ENCODE measurements at places on chromosomes 1 and 21.

- no peak for DNase-seq
Measured at GRCh38 chr1:170729225-170730002, 65.5 kb downstream of the PRRX1 start.

- no peak for DNase-seq
Measured at GRCh38 chr1:1211541-1212441, 2.2 kb downstream of the TNFRSF4 start.

DNA sequence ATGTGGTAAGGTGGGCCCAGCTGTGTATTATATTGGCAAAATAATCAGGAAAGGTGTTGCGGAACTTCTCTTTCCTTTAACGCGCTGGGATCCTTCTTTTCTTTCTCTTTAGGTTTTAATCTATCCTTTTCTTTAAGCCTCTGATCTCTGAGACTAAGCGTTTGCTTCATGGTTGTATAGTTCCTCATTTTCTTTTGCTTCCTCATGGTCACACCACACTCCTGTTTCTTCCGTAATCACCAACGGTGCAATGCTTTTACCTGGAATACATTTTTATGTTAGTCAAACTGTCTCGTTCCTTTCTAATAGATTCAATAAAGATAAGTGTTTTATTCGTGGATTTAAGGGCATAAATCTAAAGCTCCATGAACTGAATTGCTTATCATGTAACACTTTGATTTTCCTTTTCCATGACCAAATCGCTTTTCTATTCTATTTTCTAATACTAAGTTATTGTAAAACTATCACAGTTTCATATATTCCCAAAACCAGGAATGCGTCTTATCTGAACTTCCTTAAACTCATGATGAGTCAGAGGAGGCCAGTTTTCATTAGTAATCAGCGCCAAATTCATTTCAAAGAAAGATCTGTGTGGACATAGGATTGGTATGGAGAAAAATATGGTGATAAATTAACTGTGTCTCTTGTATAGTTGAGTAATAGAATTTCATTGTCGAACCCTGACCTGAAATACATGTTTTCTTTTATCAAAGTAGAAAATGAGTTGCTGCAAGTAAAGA is 12.2 kb downstream of the SDCCAG8 start:
- peak; percentile 73 for DNase-seq

DNA sequence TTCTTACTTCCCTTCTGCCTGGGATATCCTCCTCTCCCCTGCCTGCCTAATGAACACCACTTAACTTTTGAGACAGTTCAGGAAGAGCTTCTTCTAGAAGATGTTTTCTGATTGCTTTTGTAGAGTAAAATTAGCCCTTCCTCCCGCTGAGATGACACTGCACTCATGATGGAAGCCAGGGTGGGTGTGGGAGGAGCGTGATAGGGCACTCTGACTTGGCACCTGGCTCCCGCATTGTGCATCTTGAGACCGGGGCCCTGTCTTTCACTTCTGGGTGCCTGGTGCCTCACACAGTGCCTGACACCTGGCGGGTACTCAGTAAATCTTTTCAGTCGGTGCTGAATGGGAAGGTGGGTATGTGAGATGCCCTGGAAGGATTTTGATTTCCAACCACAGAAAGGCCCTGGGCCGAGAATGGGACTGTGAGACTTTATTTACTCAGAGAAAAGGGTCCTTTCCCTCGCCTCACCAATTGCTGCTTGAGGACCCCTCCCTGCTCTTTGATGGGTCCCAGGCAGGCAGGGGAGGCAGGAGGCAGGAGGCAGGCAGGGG is 6.8 kb downstream of the THEM5 start:
- DNase-seq: no peak

GRCh38 chr1:67662884-67663283 is 22.1 kb upstream of the GADD45A start:
- no peak for DNase-seq

DNA sequence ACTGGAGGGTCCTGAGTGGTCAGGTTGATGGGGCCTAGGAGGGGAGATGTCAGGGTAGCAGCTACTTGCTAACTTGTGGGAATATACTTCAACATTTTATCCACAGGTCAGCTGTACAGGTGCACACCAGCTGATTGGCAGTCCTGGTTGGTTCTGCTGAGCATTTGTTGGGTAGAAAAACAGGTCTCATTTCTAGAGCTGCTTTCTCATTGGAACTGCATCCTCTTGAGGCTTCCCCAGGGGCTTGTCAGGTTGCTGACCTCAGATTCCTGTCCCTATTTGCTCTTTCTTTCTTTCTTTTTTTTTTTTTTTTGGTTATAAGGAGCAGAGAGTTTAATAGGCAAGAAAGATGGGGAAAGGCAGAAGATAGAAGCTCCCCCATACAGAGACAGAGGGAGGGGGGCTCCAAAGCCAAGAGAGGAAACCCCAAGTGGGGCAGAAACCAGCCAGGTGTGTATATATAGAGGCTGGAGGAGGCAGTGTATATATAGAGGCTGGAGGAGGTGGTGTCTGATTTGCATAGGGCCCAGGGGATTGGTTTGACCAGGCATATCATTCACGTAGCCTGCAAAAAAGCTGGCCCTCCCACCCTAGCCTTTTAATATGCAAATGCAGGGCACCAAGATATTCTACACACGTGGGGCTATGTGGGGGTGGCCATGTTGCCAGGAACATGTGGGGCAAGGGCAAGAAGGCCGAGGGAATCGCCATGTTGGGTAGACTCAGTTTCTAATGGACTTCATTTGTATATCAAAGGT is 57.3 kb upstream of the STUM start:
- peak; percentile 18 for DNase-seq

DNA sequence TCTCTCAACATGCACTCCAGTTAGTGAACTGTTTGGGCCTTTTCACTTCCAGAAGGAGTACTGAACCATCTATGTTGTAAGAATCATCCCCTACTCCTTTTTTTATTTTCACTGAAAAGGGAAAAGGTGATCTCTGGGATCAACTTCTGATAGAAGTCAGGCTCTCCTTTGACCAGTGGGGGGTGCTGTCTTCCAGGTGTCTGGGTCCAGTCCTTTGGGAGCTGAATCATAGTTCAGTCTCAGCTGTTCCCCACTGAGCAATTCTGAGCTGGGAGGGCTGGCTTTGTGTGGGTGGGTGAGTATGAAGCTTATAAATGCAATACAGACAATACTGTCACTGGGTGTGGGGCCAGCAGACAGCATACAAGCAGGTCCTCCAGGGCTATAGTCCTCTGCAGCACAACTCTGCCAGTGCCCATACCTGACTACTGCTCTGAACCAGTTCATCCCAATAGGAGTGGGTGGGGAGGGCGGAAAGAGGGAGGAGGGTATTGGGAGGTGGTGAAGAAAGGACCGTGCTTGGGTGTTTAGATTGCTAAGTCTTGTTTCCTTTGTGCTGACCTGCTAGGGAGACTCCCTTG is 12.5 kb upstream of the SARS1 start:
- peak; percentile 65 for DNase-seq

GRCh38 chr1:74531796-74532195 is 19.4 kb upstream of the LRRC53 start:
- DNase-seq: no peak

GRCh38 chr1:236514703-236515442 is 8.9 kb upstream of the LGALS8 start:
- DNase-seq: no peak

DNA sequence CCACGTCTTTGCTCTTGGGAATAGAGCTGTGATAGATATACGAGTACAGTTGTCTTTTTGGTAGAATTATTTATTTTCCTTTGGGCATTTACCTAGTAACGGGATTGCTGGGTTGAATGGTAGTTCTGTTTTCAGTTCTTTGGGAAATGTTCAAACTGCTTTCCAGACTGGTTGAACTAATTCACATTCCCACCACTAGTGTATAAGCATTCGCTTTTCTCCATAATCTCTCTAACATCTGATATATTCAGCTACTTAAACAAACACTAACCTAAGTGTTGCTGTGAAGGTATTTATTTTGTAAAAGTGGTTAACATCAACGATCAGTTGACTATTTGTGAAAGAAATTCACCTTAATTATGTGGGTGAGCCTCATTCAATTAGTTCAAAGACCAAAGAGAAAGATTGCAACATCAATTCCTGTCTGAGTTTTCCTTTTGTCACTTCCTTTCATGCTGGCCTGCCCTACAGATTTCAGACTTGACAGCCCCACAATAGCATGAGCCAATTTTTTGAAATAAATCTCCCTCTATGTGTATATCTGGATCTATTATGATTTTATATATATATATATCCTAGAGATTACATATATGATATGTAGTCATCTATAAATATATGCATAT is 26.7 kb upstream of the DUSP10 start:
- DNase-seq: peak; percentile 44

GRCh38 chr1:212613440-212614335 is 5.1 kb downstream of the ATF3 start:
- no peak for DNase-seq

DNA sequence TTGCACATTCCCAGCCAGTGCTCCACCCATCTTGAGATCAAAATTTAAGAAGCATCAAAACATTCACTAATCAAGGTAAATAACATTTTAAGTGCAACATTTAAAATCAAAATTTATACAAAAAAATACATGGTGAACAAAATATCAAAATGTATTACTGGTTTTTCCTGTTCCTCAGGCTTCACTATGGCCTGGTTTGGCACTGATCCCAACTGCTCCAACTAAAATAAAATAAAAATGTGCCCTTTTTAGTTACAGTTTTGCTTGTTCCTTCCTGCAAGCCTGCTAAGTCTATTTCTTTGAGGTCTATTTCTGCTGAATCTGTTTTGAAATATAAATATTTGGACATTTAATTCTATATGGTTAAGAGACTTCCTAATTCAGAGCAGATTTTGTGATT is 54.9 kb downstream of the ADAMTS1 start:
- no peak for DNase-seq

- no peak for DNase-seq
Measured at GRCh38 chr1:111402083-111402482, 25.5 kb downstream of the OVGP1 start.

DNA sequence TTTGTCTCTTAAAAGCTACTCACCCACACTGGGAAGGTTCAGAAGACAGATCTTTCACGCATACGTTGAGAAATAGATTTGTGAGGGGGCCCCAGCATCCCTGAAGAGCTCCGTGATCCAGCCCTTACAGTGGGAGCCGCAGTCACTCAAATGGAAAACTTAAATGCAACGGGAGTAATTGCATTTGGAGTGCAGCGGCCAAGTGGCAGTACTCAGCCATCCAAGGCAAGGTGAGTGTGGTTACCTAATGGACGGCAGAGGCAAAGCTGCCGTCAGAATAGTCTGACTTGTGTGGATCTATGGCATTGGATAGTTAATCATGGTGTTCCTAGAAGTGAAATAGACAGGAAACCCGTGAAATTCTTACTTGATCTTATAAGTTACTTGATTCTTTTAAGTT is 5.1 kb downstream of the SPSB1 start:
- DNase-seq: no peak

GRCh38 chr1:61645476-61645875 is 79.5 kb downstream of the TM2D1 start:
- no peak for DNase-seq

GRCh38 chr1:223266632-223267172 is 97.3 kb downstream of the SUSD4 start:
- DNase-seq: peak; percentile 30

DNA sequence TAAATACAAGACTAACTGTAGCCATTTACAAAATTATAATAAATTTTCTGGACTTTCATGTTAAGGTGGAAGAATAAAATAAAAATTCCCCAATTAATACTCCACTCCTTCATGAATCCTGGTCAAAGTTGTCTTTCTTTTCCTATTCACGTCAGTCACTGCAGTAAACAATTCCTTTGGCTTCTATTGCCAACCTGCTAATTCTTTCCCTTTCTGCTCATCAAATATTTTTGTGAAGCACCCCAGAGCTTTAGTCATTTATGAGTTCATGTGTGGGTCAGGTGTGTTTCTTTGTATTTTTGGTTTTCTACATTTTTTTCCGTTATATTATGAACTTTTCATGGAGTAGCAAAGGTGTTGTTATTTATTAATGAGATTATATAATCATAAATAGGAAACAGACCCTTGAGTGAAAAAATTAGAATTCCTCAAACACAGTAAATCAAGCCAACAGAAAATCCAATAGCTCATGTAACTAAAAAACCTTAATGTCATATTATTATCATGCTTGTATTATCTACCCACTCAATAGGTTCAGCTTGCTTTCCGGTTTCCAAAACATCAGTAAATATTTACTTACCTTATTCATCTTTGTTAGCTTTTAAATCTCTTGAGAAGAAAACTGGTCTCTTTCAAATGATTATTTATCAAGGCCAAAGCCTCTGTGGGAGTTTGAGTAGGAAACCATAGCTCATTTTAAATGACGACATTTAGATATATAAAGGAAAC is 29.6 kb upstream of the PLA2G4A start:
- no peak for DNase-seq

- DNase-seq: no peak
Measured at GRCh38 chr1:56627019-56627635, 18.0 kb upstream of the PRKAA2 start.

DNA sequence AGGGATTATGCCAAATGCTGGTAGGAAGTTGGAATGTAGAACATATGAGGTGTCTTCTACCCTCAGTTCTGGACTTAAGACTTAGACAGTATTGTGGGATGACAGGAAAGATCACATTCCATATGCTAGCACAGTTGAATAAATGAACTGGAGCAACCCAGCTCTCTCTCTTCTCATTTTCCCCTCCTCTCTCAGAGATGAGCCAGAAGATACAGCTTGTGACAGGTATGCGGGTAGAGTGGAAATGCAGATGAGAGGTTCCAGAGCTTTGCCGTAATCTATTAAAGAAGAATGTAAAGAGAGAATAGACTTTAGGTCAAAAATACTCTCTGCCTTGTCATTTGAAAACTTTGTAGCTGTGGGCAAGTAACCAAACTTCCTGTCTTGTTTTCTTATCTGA is 32.5 kb upstream of the HMCN1 start:
- DNase-seq: peak; percentile 19

GRCh38 chr21:25457411-25457810 is 149.9 kb downstream of the MRPL39 start:
- DNase-seq: peak; percentile 65

- no peak for DNase-seq
Measured at GRCh38 chr1:25804244-25804963, 4.4 kb downstream of the SELENON start.

DNA sequence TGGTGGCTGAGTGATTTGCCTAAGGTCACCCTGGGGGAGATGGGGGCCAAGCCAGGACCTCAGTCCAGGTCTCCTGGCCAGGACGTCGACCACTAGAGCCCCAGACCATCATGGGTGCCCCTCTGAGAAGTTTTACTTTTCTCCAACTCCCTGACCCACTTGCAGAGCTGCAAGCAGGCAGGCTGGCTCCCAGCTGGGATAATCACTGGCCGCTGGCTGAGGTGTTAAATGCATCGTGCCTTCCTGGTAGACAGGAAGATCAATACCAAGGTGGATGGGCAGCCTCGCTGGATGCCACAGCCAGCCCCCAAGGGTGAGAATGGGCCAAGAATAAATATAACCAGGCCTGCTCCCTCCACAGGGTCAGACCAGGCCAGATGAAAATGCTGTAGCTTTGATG is 106.2 kb downstream of the EPHB2 start:
- DNase-seq: no peak

DNA sequence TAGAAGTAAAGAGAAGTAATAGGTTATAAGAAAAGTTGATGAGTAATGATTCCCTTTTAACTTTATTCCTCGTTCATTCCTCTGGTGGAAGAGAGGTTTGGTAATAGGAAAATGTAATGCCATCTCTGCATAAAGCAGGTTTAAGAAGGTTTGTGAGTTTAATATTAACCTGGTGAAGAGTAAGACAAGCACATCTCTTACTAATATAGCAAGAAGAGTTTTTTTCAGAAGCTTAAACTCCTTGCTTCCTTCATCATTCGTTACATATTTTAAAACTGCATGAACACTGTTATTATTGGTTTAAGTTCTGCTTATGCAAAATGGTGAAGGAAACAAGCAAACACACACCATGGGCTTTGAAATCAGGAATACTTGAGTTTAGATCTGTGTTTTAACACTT is 9.2 kb upstream of the PLA2G4A start:
- no peak for DNase-seq

- no peak for DNase-seq
Measured at GRCh38 chr1:234672349-234673135, 62.6 kb upstream of the IRF2BP2 start.
